ENCODE measurements at places on chromosomes 5 and 9.

- DNase-seq = no peak
These were observed 244.5 kb upstream of the VLDLR start for GRCh38 chr9:2377117-2377516.

DNA sequence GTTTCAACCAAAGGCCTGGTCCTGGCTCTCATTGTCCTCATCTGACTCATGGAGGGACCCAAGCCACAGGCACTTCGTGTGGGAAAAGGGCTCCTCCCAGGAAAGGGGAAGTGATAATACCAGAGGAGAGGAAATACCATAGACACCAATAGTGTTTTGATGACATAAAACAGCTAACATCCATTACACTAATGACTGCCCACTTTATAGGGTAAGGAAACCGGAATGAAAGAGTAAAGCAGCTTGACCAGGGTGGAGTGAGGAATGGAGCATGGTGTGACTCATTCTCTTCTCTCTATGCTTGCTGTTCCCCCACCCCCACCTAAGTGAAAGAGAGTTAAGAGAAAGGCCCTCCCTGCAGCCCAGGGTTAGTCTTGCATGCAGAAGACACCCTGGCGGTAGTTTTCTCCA is 67.4 kb upstream of the HRH2 start:
- no peak for DNase-seq

DNA sequence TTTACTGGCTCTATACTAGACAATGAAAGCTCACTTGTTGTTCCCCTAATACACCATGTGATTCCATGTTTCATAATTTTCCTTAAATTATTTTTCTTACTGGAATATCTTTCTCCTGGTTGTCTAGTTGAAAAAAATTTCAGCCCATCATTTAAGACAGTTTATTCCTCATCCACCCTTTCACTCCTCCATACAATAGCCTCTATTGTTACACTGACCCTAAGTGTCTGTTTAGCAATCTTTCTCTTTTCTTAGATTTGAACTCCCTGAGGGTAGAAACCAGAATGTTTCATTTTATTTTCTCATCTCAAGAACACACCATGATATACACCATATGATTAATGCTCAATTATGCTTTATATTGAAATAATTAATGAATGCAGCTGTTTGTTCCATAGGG is 413.4 kb upstream of the ITGA1 start:
- DNase-seq = no peak

- DNase-seq = no peak
These were observed 122.5 kb upstream of the RUSC2 start for GRCh38 chr9:35367451-35367850.

DNA sequence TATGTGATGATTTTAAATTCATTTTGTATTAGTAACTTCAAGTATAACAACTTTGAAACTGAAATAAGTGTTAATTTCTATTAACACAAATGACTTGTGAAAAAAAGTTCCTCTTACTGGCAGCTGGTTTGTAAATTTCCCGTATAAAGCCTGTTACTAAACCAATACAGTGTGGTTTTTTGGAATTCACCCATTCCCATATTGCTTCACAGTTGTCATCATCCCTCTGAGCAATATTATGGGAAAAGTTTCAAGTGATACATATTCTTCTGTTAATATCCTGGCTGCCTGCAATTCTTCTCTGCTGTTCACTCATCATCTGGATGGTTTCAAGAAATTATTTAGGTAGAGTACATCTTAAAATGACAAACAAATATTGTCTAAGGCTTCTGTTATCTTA is 1185.1 kb upstream of the C9orf72 start:
- no peak for DNase-seq

- peak; percentile 70 for DNase-seq
These were observed 86.5 kb upstream of the ANKRD55 start for GRCh38 chr5:56319526-56320181.

DNA sequence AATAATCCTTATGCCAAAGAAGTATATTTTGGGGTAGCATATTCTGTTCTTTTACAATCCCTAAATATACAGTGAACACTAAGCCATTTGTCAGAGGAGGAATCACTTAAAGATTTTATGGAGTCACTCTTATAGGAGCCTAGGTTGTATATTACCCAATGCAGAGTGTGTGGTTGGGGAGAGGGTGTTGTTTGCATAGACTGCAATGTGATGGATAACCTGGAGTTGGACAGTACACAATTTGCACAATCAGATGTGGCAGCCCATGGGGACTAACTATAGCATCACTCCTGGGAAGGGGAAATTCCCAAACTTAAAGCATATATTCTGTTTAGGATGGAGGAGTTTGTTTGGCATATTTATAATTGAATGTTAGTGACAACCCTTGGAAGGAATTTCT is 9.6 kb upstream of the NDFIP1 start:
- DNase-seq = no peak

DNA sequence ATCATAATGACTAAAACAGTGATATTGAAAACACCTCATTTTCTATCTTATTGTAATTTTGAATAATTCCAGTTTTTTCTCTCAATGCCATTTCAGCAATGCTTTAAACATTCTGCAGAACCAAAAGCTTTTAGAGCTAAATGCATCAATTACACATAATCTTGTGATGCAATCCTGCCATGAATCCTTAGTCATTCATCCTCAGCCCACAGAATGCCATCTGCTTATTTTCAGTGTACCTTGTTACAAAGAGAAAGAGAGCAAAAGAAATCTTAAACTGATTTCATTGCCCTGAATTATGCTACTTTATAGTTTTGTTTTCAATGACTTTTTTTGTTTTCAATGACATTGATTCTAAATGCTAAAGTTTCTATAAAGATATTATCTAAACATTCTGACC is 1234.8 kb upstream of the C9orf72 start:
- DNase-seq = no peak

DNA sequence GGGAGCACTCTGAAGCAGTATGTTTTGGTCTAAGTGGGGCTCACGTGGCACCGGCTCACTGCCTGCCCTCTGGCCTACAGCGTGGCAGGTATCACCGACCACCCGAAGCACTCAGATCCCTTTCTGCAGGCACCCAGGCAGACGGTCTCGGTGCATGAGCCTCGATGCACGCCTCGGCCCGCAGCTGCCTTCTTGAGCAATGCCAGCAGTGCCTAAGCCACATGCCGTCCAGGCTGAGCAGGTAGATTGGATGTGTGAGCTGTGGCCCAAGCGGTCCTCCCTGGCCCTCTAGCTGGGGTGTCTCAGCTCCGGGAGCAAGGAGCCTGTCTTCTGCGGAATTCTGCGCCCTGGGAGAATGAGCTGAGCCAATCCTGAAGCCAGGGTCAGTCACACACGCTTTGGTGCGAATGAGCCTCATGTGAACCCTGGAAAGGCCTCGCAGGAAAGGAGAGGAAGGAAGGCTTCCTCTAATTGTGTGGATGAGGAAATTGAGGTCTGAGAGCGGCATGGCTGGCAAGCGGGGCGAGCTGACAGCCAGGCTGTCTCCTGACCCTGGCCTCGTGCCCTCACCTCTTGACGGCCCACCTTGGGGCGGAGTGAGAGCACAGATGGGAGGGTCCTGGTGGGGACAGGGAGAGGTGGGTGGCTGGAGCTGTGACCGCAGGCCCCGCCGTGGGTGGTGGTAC is 14.4 kb downstream of the RXRA start:
- no peak for DNase-seq

- no peak for DNase-seq
These were observed 4.3 kb downstream of the CCL19 start for GRCh38 chr9:34686732-34687131.

DNA sequence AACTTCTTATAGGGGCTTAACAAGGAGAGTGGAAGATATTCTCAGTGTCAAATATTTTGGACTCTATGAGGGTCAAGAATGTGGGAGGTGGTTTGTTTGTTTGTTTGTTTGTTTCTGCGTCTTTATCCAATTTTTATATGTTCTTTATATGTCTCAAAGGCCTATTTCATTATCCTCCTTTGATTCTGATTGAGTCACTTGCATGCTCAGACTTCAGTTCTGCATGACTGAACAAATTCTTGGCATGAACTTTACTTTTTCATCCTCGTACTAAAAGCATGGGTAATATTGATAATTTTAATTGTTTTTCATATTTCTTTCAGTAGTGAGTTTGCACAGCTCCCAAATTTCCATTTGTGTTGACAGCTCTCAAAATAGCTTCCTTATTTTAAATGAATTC is 19.2 kb upstream of the ERBIN start:
- DNase-seq = no peak

GRCh38 chr9:88680505-88681160 is 145.7 kb downstream of the NXNL2 start:
- no peak for DNase-seq

GRCh38 chr9:20320921-20321320 is 301.4 kb downstream of the MLLT3 start:
- DNase-seq = no peak

DNA sequence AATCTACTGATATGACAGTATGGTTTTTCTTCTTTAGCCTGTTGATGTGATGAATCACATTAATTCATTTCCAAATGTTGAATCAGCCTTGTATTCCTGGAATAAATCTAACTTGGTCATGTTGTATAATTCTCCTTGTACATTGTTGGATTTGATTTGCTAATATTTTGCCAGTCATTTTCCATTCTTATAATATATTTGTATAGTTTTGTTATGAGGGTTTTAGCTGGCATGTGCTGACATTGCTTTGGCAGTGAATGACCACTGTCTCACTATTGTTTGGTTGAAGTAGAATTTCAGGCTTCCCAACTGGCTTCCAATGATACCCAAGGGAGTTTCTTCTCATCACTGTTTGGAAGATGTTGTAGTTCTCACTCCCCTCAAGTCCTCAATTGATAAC is 983.0 kb upstream of the PTPRD start:
- DNase-seq = no peak

DNA sequence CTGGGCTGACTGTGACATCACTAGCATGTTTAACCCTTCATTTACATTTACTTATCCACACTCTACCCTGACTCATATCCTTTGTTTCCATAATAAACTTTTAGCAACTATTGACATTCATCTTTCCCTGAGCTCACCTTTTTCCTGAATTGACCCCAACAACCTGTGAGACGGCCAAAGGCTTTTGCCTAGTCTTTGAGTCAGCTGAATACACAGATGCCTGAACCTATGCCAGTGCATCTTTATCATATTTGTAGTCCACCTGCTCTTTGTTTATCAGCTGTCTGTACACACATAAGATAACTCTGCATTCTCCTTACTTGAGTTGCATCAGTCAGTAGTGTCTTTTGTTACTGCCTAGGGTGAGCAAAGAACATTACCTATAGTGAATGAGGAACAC is 128.5 kb upstream of the HMHB1 start:
- DNase-seq = no peak

DNA sequence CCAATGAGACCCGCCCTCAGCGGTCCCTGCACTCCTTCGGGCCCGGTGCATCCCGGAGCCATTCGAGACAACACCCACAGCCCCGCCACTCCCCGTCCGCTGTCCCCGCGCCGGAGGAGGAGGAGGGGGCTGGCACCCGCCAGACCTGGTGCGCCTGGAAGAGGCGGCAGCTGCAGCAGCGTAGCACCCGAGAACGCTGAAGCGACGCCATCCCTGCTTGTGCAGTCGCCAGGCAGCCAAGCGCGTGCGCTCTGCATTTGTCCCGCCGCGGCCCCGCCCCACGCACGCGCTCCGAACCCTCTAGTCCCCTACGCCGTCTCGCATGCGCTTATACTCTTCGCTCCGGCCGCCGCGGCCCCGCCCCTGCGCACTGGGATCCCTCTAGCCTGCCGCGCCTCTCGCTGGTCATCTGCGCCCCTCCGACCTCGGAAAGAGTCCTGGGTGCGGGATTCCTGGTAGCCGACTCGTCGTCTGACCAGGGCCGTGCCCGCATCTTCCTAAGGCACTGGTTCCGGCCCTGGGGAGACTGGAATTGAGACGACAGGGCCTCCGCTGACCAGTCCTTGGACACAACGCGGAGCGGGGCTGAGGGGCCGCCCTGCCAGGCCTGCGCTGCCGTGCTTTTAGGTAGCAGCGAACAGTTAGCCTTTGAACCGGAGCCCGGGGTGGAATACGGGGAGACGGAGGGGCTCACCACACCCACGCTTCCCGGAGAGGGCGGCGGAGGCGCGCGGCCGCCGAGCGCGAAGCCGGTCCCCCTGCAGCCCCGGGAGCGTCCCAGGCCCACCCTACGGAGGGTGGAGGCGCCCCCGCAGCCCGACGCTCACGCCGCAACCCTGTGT is at the start of gene MRNIP:
Gene MRNIP, minus strand, starts transcription at position 232 of the 842 bp plus-strand sequence. Its CDS starts 21 bp downstream, at position 211.
- peak; percentile 97 for DNase-seq

DNA sequence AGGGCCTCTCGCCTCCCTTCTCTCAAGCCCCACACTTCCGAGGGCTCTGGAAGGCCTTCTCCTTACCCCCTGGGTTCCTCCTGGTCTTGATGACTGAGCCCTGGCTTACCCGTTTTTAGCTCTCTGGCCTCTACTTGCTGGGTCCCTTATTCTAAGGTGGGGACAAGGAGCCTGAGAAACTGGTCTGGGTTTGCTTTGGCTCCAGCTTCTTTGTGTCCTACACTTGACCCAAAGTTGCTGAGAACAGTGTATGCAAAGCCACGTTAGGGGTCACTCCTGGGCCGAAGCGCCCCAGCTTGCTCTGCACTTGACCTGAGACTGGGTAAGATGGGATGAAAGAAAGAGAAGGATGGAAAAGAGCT is 788 bp downstream of the ZNF346 start:
- no peak for DNase-seq

- DNase-seq = no peak
These were observed 1.2 kb upstream of the ROPN1L start for GRCh38 chr5:10440367-10440990.

DNA sequence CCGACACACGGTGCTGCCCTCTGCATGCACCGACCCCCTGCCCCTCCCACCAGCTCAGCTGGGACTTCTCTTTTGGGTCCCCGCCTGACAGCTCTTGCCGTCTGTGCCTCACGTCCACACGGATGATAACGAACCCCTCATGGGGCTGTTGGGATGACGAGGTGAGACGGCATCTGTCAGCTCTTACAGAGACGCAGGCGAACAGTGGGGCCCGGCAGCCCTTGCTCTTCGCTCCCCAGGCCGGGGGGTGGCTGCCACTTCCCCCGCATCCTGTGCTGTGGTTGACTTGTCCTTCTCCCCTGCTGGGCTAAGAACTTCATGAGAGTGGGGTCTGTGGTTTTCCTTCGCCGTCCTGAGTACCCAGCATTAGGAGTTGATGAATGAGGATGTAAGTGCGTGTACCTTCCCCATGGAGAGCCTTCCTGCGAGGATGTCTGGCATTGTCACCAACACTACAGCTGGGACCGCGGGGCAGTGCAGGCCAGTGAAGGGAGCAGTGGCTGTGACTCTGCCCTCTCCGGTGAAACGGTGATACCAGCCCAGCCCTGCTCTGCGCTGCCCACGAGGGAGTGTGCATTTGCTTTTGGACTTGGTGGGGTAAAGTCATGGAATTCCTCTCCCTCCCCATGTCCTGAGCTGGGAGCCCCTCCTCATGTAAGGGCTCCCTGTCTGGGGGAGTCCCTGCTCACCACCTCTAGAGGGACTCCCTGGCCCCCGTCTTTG is 23.2 kb downstream of the HK3 start:
- DNase-seq = no peak

GRCh38 chr5:140432916-140433315 is 31.3 kb downstream of the ANKHD1 start:
- no peak for DNase-seq

GRCh38 chr5:77697692-77698091 is 59.2 kb upstream of the OTP start:
- no peak for DNase-seq

- DNase-seq = no peak
These were observed 304.5 kb downstream of the CWC27 start for GRCh38 chr5:65073250-65073661.

All from left forelimb (tissue), 1 donor.